T-helper 2 cell (primary cell): ENCODE measurements at places on chromosomes 6 and 20.

DNA sequence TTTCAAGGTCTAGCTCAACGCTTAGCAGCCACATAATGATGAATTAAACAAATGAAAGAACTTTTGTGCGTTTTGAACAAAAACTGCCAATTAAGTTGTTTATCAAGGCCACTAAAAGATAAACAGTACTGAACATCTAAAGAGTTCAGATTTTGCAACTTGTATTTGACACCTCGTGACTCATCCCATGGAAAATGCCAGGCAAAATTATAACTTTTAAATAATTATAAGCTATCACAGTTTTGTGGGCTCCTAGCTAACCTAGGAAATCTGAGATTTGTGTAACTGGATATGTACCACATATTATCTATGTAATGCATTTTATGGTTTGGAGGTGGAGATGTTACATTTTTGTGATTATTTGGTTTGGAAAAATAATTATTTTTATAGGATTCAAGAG lies 9.6 kb upstream of the BAG2 start:
- no peak for DNase-seq

DNA sequence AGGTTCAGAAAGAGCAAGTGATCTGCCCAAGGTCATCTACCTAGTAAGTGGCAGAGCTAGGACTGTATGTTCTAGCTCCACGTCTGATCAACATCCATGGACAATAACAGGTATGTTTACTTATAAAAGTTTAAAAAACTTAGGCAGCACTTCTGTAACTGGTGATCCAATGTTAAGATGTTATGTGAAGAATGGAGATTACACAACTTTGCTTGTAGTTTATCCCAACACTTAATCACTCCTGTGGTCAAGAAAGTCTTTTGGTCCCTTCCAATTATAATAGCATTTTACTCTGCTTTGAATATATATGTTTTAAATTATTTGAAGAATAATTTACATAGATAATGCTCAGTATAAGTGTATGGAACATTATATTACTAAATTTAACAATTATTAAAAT lies 4.8 kb downstream of the FBXO30 start:
- no peak for DNase-seq

DNA sequence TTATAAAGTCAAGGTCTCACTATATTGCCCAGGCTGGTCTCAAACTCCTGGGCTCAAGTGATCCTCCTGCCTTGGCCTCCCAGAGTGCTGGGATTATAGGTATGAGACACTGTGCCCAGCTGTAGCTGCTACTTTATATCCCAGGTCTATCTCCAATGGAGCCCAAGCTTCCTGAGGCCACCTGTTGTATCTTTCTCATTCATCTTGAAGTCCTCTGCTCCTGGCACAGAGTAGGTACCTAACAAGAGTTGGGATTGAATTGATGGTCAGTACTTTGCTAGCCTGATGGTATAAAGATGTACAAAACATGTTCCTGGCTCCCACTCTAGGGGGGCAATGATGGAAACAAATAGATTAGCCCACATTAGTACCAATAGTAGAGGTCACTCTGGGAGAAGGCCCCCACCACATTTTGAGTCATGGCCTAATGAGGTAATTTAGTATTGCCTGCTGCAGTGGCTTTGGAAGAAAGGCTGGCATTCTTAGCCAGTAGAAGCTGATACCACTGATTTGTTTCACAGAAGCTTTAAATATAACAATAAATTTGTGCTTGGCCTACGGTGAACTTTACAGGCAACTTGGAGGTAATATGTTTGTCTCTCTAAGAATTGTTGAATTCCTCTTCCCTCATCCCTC lies 5.4 kb downstream of the PTPN1 start:
- no peak for DNase-seq

DNA sequence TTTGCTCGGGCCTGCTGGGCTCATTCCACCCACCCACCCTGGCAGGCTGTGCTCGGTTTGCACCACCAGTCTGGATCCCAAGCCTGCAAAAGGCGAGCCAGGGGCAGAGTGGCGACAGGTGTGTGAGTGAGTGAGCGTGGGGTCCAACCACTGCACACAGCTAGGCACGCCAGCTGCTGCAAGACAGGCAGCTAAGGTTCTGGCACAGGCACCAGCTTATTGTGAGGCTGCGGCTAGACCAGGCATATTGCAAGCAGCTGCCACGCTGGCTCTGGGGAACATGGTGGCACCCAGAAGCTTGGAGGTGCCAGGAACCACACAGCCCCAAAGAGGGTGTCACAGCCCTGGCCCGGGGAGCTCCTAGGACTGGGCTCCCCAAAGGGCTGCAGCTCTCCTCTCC lies 205.1 kb downstream of the ANKRD60 start:
- DNase-seq = no peak

DNA sequence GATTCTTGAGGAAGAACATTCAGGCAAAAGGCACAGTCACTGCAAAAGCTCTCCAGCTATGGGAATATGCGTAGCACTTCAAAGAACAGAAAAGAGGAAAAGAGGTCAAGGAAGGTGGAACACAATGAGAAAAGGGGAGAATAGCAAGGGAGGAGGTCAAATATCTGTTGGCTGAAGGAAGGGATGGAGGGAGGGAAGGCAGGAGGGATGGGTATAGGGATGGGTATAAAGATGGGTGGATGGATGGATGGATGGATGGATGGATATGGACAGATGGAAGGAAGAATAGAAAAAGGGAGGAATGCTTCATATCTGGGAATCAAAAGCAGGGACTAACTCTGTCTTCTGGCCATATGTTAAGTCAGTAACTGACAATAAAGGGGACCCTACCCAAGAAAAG lies 164.2 kb upstream of the TOP1 start:
- DNase-seq = no peak

DNA sequence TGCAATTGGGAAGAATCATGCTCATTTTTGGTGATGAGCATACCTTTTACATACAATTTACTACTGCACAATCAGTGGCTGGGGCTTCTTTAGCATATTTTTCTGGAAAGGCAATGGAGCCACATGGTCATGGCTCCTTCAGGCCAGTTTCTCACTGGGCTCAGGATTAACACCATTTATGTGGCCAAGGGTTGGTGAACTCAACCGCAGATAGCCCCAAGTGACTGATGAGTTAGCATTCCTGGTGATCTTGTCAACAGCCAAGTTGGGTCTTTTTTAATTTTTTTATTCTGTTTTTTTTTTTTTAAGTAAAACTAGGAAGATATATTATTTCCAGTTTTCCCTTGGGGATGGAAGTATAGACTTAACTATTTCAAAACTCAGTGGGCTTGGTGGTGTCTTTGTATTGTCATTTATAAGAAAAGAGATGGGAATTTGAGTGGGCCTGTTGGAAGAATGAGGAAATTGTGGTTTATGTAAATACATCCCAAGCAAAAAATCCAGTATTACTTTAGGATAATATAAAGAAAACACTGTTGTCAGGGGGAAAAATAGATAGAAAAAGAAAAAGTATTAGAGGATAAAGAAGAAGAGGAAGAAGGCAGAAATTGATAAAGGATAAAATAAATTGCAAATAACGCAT lies 397.4 kb downstream of the MAFB start:
- no peak for DNase-seq

- DNase-seq = no peak
Observed at GRCh38 chr20:52936351-52937340, 35.5 kb upstream of the TSHZ2 start.

- DNase-seq = no peak
Observed at GRCh38 chr20:35698298-35699126, 640 bp downstream of the NFS1 start.
